Sigmoid colon (tissue), 7 donors: ENCODE measurements at places on chromosomes 2 and 18.

DNA sequence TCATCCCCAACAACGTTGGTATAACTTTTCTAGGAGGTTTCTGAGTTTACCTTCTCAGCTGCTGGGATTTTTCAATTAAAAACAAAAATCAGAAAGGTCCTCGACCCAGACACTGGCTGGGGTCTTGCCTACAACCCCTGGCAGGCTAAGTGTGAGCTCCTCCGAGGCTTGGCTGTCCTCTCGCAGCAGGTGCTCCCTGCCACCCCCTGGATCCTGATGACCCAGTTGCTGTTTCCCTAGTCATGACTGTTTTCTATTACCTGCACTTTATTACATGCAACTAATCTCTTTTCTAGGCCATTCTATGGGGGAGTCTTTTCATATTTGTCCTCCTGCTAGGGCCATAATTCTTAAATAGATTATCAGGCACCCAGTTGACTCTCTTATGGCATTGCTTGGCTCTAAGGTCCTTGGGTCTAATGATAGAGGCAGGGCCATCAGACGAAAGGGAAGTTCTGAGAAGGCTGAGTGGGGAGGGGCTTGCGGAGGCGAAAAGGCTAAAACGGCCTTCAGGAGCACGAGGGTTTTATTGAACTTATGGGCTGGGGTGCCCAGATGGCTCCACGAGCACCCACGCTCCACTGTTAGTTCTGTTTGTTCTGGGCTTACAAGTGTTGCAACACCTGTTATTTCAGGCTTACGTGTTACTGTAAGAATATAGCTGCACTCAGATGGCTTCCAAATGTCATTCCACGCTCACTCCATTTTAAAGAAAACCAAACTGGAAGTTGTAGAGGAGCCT is 166.0 kb downstream of the NCK2 start:
- no peaks in the 10 kb centered on the region for H3K27me3 ChIP-seq
- no peaks in the 10 kb centered on the region for H3K4me1 ChIP-seq
- no peak for DNase-seq
- H3K36me3 ChIP-seq = no peaks in the 10 kb centered on the region

GRCh38 chr18:3345885-3346284 is 84.0 kb downstream of the MYL12B start:
- H3K27me3 ChIP-seq = no peaks in the 10 kb centered on the region
- DNase-seq = peak; percentile 76
- H3K4me3 ChIP-seq = no peak overlapping the region
- no peaks in the 10 kb centered on the region for H3K36me3 ChIP-seq
- peaks cover 7% of the 10 kb centered on the region for H3K4me1 ChIP-seq

DNA sequence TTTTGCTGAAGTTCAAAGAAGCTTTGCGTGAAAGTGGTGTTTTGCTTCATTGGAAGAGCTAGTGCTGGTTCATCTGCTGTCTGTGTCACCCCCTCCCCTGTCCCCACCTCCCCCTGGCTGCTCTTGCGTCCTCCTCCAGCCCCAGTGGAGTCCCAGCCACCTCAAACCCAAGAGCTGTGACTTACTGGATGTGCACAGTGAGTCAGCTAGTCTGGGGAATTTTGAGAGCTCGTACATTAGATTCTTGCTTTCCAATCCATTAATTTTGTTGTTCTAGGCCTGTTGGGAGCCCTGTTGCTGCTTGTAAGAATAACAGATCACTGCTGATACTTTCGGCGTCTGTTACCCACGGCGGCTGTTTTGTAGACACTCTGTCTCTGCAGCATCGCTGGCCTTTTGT is 412.1 kb downstream of the TSN start:
- H3K27me3 ChIP-seq = no peaks in the 10 kb centered on the region
- DNase-seq = no peak
- H3K27ac ChIP-seq = no peak overlapping the region
- no peak overlapping the region for H3K4me3 ChIP-seq

- H3K27ac ChIP-seq = no peak overlapping the region
- no peaks in the 10 kb centered on the region for H3K27me3 ChIP-seq
- no peak overlapping the region for H3K4me3 ChIP-seq
- no peaks in the 10 kb centered on the region for H3K36me3 ChIP-seq
Observed at GRCh38 chr2:67952066-67952465, 110.7 kb downstream of the C1D start.

DNA sequence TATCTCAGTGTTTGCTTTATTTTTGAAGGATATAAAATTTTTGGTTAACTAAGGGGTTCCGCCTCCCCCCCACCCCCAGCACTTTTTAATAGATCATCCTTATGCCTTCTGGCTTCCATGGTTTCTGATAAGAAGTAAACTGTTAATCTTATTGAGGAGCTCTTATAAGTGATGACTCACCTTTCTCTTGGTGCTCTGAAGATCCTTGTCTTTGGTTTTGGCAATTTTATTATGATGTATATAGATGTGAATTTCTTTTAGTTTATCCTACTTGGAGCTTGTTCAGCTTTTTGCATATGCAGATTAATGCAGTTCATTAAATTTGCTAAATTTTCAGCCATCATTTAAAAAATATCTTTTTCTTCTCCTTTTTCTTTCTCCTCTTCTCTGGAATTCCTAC is 91.7 kb upstream of the CTAGE1 start:
- no peak for DNase-seq
- H3K4me3 ChIP-seq = no peak overlapping the region
- no peak overlapping the region for H3K27ac ChIP-seq
